Stimulated activated CD8-positive, alpha-beta memory T cell treated with anti-CD3 and anti-CD28 coated beads, Interleukin-2, amount 100 ng/mL, for 1 hour (primary cell): ENCODE measurements at places on chromosomes 11 and 22.

DNA sequence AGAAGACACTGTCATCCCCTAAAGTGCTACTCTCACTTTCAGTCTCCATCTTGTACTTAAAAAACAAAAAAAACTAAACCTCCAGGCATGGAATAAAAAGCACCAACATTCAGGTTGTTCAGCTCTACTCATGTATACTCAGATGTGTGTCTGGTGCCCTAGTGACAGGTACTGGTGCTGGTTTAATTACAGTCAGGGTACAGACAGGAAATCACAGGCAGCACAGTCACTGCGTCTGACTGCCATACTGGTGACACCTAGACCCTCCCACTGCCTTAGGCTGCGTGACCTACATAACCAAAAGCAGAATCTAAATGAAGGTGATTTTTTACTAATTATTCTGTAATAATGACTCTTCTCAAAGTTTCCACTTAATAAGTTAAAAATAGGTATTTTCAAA is at the start of gene ARHGAP32:
Gene ARHGAP32 (minus strand): TSS at position 176 of the 400 bp plus-strand sequence. CDS start 127 bp downstream, at position 49.
- DNase-seq = no peak

DNA sequence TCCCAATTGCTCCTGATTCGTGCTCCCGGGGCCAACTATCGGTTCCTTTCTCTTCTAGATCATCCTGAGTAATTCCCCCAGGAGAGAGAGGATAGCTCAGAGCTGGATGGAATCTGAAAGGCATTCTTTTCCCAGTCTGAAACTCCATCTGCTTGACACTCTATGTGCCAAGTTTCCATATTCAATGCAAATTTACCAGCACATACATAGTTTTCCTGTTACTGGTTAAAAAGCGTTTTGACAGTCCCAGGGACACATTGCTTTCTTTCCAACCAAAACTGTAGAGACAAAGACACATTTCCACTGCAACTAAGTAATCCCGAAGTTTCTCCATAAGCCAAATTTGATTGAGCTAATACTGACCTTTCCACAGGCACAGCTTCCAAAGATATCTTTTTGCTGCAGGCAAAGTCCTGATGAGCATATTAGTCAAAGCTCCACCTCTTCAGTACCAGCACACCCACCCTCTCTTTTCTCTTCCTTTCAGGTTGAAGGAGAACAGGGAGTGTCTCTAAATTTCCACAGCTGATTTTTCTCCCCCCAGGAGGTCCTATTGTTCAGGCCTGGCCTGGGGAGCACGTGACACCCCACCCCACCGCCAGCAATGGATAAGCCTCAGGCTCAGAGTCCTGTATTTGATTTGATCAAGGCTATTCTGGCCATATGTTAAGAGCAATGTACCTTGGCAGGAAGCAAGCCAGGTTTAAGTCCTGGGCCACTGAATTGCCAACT is 9.7 kb upstream of the ANKK1 start:
- no peak for DNase-seq

DNA sequence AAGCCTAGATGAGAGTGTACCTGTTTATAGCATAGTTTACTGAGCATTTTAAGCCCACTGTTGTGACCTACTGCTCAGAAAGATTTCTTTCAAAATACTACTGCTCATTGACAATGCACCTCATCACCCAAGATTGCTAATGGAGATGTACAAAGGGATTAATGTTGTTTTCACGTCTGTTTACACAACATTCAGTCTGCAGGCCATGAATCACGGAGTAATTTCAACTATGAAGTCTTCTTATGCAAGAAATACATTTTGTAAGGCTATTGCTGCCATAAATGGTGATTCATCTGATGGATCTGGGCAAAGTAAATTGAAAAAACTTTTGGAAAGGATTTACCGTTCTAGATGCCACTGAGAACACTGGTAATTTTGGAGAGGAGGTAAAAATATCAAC is 112.9 kb downstream of the KIF18A start:
- no peak for DNase-seq

- no peak for DNase-seq
Observed at GRCh38 chr11:115498354-115498753, 5.9 kb downstream of the CADM1 start.

GRCh38 chr11:2390091-2390724 is 10.3 kb upstream of the TSSC4 start:
- DNase-seq = no peak

- no peak for DNase-seq
Observed at GRCh38 chr11:2830030-2830812, 55.4 kb downstream of the CDKN1C start.

- DNase-seq = no peak
Observed at GRCh38 chr11:789943-790342, at the start of gene CEND1. TSS of gene CEND1 (minus strand) at chr11:790090. CDS start at chr11:788576, 1,514 bp downstream.

DNA sequence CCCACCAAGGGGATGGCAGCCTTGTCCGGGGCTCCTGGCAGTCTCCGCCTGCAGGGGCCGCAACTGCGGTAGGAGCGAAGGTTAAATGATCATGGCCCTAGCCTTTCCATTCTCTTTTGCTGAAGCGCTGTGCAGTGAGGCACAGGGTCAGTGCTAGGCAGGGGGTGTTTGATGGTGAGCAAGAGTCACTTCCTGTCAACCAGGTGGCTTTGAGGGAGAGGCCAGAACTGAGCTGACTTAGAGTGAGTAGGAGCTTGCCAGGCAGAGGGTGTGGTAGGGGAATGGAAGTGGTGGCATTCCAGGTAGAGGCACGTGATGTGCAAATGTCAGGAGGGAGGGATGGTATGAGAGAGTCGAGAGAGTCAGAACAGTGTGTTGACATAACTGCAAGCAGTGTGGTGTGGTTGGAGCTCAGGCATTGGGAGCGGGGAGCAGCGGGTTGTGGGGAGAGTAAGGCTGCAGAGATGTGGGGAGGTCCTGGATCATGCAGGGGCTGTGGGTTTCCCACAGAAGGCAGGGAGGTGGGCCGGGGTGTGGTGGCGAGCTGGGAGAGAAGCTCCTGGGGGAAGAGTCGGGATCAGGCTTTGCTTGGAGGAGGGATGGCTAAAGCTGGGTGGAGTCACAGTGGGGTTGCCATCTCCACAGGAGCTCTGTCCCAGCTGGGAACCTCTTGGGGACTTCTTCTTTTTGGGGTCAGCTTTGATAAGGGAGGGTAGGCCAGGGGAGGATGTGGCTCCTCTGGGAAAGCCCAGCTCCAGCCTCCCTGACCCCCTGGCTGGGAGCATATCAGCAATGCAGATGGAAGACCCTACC is 33.3 kb downstream of the AMPD3 start:
- no peak for DNase-seq

DNA sequence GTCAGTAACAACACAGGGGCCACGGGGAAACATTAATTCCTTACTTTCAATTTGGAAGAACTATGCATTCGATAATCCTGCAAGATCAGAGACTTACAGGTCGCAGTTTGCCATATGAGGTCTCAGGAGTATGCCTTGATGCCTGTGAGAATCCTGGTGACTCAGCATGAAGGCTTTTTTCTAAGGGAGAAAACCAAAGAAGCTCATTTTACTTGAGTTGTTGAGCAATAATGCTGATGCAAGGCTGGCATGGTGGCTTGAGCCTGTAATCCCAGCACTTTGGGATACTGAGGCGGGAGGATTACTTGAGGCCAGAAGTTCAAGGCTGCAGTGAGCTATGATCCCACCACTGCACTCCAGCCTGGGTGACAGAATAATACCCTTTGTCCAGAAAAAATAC is 26.6 kb downstream of the ATG16L2 start:
- DNase-seq = no peak

GRCh38 chr22:25818541-25818940 is 76.6 kb downstream of the MYO18B start:
- DNase-seq = no peak

GRCh38 chr11:33445761-33446161 is 188.6 kb downstream of the HIPK3 start:
- DNase-seq = no peak

GRCh38 chr11:69208190-69209037 is 52.7 kb downstream of the SMIM38 start:
- DNase-seq = no peak

DNA sequence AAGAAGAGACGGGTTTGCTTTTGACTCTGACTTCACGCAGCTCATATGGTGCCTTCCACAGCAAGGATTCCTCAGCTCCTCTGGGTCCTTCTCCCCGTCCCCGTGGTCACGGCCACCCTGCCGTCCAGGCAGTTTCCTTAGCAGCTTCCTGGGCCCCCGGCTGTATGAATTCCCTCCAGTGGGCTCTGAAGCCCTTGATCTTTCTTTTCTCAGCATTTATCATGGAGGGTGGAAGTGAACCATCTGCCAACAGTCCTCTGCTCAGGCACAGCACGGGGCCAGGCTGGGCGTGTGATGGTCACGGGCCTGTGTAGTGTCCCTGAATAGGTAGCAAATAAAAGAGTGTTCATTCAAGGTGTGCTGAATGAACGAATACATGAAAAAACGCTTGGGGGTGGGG is 782.4 kb downstream of the BRD1 start:
- no peak for DNase-seq

DNA sequence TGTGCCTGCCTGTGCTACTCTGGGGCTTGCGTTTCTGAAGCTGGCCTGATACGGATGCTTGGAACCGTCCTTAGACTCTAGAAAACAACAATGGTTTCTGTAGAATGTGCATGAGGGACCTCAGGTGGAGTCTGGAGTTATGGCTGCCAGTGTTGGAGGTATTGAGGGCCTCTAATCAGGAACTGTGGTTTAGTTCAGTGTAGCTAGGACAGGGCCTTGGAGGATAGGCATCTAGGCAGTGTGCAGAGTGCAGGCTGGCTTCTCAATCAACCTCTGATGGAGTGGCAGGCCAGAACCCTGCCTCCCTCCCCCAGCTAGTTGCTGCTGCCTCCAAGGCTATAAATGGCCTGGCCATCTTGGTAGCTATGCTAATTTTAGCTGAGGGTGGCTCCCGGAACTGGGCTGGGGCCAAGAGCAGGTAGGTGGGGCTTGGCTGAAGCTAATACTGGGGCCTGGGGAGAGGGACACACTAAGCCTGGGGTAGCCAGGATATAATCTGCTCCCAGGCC is 4.0 kb downstream of the STIM1 start:
- DNase-seq = no peak

DNA sequence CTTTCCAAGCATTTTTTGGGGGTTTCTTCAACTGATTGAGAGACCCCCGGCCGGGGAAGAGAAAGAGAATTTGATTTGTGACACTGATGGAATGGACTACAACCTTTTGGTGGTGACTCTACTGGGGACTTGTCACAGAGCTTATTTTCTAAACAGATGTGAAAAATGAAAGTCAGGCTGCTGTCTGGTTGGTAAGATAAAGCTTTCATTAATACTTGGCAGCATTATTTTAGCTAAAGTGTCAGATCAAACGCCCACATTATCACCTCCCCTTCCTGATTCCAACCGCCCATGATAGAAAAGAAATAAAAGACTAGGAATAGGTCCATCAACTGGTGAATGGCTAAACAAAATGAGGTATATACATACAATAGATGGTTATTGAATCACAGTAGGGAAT is 45.6 kb upstream of the EHF start:
- DNase-seq = no peak

- DNase-seq = no peak
Observed at GRCh38 chr22:18013436-18013835, 10.9 kb downstream of the MICAL3 start.

DNA sequence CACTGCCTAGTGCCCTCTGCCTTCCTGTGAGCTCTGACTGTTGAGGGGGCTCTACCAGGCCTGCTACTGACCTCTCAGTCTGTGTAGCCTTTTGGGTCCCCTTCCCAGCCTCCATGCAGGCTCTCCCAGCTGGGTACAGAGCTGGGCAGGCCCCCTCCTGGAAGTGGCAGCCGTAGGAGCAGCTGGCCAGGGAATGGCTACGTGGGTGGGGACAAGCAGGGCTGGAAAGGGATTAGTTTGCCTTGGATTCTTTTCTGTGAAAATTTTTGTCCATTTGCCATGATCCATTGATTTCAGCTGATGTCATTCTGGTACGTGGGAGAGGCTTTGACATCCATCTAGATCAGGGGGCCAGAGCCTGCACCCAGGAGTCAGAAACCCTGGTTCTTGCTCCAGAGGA is 23.9 kb upstream of the NECTIN1 start:
- DNase-seq = no peak

DNA sequence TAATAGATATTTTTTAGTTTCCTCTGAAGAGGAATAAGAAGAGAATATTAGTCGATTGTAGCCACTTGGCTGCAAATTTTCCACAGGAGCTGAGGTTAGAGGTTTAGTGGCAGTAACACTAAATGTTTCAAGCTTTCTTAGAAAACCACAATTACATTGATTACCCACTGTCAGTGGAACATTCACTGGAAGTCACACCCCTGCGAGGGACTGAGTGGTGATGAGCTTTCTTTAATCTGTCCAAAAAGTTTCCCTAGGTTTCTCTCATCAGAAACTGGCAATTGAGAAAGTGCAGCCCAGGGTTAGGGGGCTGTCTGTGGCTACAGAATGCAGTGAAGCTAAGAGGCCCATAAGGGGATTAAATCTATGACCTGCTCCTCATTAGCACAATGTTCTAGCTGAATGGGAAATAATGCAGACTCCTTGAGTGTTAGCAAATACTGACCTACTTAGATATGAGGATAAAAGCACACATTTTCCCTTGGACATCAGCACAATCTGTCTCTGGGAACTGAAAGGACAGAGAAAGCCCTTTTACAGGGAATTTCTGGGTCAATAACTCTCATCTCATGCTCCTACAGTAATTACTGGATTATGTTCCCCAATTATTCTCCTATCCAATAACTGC is 189.5 kb downstream of the FAM76B start:
- DNase-seq = no peak

- DNase-seq = no peak
Observed at GRCh38 chr22:42217752-42218280, 52.6 kb downstream of the TCF20 start.

GRCh38 chr11:61119055-61119454 is 16.8 kb downstream of the CD5 start:
- DNase-seq = no peak

GRCh38 chr11:121762820-121763219 is 310.1 kb upstream of the SORL1-AS1 start:
- DNase-seq = no peak

GRCh38 chr22:25482868-25483639 is 81.4 kb upstream of the GRK3 start:
- no peak for DNase-seq

DNA sequence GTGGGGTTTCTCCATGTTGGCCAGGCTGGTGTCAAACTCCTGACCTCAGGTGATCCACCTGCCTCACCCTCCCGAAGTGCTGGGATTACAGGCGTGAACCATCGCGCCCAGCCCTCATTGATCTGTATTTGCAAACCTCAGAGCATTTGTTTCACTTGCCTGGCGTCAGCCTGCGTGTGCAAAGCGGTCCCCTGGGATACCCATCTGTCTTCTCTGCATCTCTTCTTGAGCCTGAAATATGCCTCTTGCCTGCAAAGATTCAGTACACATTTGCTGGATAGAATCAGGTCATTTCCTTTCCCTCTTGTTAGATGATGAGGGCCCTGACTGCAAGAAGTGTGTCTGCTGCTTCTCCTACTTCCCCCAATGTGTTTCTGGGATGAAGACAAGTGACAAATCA is 1291.0 kb downstream of the TBC1D22A start:
- DNase-seq = no peak

DNA sequence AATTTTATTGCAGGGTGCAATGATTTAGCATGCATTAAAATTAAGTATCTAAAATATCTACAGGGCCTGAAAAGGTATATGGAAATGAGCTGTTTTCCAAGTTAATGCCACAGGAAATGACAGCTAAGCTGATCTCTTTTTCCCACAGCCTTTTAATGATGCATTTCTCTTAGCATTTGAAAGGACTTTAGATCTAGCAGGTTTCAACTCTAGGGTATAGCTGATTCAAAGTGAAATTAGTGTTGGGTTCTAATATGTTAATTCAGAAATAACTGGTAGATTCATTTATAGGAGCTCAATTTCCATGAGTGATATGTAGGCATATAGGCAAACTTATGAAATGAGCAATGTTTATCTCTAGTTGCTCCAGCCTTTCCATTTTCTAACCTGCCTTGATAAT is 274.2 kb downstream of the CASP12 start:
- DNase-seq = no peak
